ENCODE measurements at places on chromosomes 7 and 10. TPM values are rescaled to one million over a fixed set of nuclear protein-coding genes. Genes with fewer than 3 reads are reported as not detected.

Gene KNDC1
- 0.49 TPM for total RNA-seq

Gene ADIRF
- total RNA-seq: 24.4 TPM

Gene CLCN1
- under 0.01 TPM for total RNA-seq

Gene ZNF425
- total RNA-seq: 2.6 TPM

Gene ACBD7
- 0.32 TPM for total RNA-seq

Gene TRA2A
- 29.8 TPM for total RNA-seq

Gene CLDN3
- not detected for total RNA-seq

Gene LRRC27
- 18.8 TPM for total RNA-seq

Gene ANXA8
- total RNA-seq: 1.1 TPM

Gene CNPY1
- total RNA-seq: not detected

Gene CAV2
- total RNA-seq: 113 TPM

Gene NHLRC2
- total RNA-seq: 20.0 TPM

Gene ZWINT
- 3.6 TPM for total RNA-seq

Gene DDIT4
- 133 TPM for total RNA-seq

Gene SFTPA1
- total RNA-seq: not detected

Gene CCDC3
- 0.36 TPM for total RNA-seq

Gene SPDYE9
- not detected for total RNA-seq

Gene HOXA5
- not detected for total RNA-seq

Gene GRM3
- total RNA-seq: not detected

Gene SLC16A12
- not detected for total RNA-seq

Gene SLC39A12
- total RNA-seq: not detected

Gene TMEM26
- total RNA-seq: 8.8 TPM

Gene SRRT
- total RNA-seq: 39.8 TPM

Gene LRRC17
- total RNA-seq: 4.9 TPM

Gene SPDYE1
- not detected for total RNA-seq

Gene KCNH2
- total RNA-seq: not detected

Gene ADCYAP1R1
- not detected for total RNA-seq

Gene MSS51
- total RNA-seq: 2.9 TPM

Gene PRLHR
- not detected for total RNA-seq

Gene C10orf67
- 0.16 TPM for total RNA-seq

Gene NCF1
- total RNA-seq: not detected

Gene SMO
- total RNA-seq: 11.7 TPM

Gene PNLIP
- not detected for total RNA-seq

Gene OR13A1
- total RNA-seq: not detected

Gene EGR2
- total RNA-seq: 0.61 TPM

Gene NOS3
- total RNA-seq: 3.9 TPM

Gene AZGP1
- total RNA-seq: not detected

Gene SLC29A3
- 3.2 TPM for total RNA-seq

Gene NEUROG3
- not detected for total RNA-seq

Gene GHRHR
- total RNA-seq: not detected

Gene MLXIPL
- not detected for total RNA-seq

Gene FBXL13
- total RNA-seq: 0.73 TPM

Gene PRSS37
- total RNA-seq: not detected

Gene GJD4
- total RNA-seq: 0.16 TPM

Gene OR9A2
- total RNA-seq: not detected

Gene ADRB1
- not detected for total RNA-seq

Gene LIPF
- not detected for total RNA-seq

Gene HABP2
- total RNA-seq: not detected

Gene OPN4
- total RNA-seq: not detected

Gene OR6B1
- not detected for total RNA-seq

Gene TIAL1
- total RNA-seq: 52.9 TPM

Gene ITGA8
- 92.0 TPM for total RNA-seq
